Lung (tissue), 17 donors: ENCODE measurements at places on chromosomes 7 and 10.

- no peaks in the 10 kb centered on the region for H3K36me3 ChIP-seq
- H3K4me3 ChIP-seq: no peak overlapping the region
- no peak overlapping the region for H3K27ac ChIP-seq
- no peaks in the 10 kb centered on the region for H3K4me1 ChIP-seq
- no peaks in the 10 kb centered on the region for H3K27me3 ChIP-seq
- DNase-seq: no peak
These were observed 210.8 kb upstream of the PFKP start for GRCh38 chr10:2856598-2856997.

DNA sequence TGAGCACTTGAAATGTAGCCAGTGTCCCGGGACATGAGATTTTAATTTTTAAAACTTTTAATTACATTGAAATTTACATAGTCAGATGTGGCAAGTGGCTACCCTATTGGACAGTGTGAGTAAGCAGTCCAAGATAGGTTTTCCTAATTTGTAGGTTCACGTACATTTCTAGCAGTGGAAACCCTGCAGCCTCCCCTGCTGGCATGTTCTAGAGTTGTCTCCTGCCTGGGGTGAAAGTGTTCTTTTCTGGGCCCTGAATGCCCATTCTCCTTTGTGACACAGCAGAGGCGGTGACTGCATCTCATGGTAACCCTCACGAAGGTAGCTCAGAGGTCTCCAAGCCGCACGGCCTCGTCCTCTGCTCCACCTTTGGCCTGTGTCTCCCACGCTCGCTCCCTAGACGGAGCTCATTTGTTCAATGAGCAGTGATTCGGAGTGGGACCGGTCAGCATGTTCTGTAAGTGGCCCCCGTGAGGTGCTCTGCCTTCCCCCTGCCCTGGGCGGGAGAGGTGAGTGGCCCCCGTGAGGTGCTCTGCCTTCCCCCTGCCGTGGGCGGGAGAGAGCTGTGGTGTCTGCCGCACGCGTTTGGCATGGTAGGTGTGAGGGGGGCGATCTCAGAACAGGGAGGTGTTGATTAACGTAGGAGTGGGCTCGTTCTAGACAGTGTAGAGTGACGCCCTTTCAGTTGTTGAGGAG, 18.0 kb downstream of the WDR37 start:
- H3K27me3 ChIP-seq: no peaks in the 10 kb centered on the region
- no peaks in the 10 kb centered on the region for H3K4me1 ChIP-seq
- H3K36me3 ChIP-seq: no peaks in the 10 kb centered on the region
- H3K27ac ChIP-seq: peak overlapping the region; percentile 66

DNA sequence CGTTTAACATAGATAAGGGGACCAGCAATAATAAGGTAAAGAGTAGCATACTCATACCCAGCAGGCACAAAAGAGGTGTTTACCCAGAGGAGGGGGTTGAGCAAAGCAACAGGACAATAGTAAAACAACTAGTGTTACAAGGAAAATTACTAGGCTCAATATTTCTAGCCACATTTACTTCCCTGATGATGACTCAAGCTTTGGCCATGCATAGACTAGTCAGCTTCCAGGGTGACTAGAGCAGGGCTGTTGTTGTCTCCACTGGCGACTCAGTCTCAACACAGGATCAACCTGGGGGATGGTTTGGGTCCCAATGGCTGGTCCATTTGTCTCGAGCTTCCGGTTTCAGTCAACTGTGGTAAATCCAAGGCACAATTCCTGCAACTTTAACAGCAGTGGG, 217.7 kb upstream of the KCND2 start:
- DNase-seq: no peak
- no peak overlapping the region for H3K4me3 ChIP-seq
- no peaks in the 10 kb centered on the region for H3K27me3 ChIP-seq
- no peak overlapping the region for H3K27ac ChIP-seq

DNA sequence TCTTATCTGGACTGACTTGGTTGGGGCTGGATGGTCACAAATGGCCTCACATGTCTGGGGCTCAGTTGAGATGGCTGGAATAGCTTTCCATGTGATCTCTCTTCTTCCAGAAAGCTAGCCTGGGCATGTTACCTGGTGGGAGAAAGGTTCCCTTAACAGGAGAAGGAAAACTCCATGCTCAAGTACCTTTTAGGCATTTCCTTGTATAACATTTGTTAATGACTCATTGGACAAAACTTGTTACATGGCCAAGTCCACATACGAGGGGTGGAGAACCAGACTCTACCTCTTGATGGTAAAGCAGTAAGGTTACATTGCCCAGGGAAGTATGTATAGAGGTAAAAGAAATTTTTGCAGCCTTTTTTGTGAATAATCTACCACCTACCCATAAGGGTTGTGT, 826.4 kb downstream of the LRMDA start:
- no peaks in the 10 kb centered on the region for H3K27me3 ChIP-seq
- no peak overlapping the region for H3K27ac ChIP-seq
- H3K4me1 ChIP-seq: peaks cover 7% of the 10 kb centered on the region
- no peak for DNase-seq
- H3K4me3 ChIP-seq: no peak overlapping the region

DNA sequence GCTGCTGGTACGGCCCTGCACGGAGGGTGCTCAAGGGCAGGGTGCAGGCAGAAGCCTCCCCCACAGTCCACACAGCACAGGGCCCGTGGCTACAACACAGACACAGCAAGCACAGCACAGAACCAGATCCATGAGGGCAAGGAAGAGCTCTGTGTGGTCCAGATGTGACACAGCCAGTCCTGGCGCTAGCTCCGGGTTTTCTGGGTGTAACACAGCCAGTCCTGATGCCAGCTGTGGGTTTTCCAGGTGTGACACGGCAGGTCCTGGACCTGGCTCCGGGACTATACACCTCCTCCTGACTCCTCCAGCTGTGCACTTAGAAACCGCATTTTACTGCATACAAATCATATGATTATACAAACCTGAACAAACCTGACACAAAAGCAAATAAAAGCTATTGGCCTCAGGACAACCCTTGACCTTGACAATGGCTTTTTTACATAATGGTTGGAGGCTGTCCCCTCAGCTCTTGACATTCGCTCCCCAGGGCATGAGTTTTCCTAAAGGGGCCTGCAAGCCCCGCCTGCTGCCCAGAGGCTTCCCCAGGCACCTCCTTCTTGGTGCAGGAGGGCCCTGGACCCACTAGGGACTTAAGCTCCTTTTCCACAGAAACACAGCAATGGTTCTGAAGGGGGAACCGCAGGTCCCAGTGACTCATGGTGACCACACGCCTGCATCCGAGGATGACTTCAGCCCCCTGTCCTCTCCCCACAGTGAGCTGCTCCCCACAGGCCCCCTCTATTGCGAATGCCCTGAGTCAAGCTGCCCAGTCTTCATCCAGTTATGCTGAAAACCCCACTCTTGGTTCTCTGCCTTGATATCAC, 209.6 kb downstream of the PTPRN2 start:
- DNase-seq: no peak
- H3K4me3 ChIP-seq: no peak overlapping the region
- H3K27ac ChIP-seq: no peak overlapping the region
